ENCODE measurements at places on chromosomes 7 and 10.

DNA sequence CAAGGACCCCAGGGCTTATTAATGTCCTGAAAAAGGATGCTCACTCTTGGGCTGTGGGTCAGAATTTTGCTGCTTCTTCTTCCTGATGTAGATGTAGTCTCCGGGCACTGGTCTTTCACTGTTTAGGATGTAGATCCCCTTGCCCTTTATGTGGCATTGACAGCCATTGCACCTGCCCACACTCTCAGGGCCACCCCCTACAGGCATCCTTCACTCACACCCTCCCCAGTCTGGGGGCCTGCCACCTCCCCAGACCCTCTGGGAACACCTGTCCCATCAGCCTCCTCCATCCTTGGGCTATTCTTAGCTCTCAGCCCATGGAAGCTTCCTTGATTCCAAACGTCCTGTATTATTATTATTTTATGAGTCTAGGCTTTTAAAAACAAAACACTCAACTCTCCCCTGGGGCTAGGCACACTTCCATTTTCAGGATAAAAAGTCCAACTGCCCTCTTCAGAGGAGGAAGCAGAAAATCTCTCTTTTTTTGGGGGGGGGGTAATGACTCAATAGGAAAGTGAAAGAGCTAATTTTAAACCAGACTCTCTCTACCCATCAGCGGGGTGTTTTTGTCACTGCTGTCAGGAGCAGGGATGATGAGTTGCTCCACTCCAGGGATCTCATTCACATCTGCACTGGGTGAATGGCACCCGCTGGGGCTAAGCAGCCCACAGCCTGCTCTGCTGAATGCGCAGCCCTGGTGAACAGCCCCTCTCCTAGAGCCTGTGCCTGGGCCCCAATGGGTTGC is 11.5 kb upstream of the KLRG2 start:
- no peak for DNase-seq

DNA sequence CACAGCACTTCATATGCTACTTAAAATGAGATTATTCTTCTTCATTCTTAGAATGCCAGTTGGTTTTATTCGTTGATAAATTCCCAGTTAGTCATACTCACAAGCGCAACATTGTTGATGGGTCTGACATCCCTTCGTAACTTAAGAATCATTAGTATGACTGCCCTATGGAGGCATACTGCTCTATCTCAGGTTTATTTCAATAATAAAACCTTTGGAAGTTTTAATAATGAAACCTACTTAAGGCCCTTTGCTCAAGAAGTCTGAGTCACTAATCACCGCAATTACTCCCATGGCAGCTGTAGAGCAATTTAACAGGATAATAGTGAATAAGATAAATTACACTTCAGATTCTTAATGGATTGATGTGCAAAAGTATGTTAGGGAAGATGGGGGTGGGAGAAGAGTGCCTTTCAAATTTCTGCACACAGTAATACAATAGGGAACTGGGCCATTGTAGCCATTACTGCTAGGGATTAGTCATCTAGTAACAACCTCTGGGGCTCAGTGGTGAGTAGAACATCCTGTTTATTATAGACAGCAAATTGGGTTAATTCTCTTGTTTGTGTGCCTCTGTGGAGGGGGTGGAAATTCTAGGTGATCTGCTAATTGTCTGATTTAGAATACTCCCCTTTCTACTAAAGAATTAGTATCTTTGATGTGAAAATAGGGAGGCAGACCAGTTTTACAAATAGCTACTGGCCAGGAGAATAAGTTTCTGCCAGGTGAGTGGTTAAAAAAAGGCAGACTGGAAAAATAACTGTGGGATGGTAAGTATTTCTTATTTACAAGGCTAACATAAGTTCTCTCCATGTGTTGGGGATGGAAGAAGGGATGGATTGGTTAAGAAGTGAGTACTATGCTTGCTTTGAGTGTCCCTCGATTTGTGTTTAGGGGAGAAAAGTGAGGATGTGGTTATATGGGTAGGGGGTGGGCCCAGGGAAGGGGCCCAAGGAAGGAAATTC is 74.5 kb upstream of the VKORC1L1 start:
- no peak for DNase-seq

GRCh38 chr10:4006051-4006450 is 221.0 kb upstream of the KLF6 start:
- no peak for DNase-seq

GRCh38 chr7:79775911-79776310 is 322.4 kb upstream of the MAGI2 start:
- DNase-seq: no peak

- no peak for DNase-seq
Measured at GRCh38 chr10:13977861-13978532, 352.7 kb downstream of the FRMD4A start.

DNA sequence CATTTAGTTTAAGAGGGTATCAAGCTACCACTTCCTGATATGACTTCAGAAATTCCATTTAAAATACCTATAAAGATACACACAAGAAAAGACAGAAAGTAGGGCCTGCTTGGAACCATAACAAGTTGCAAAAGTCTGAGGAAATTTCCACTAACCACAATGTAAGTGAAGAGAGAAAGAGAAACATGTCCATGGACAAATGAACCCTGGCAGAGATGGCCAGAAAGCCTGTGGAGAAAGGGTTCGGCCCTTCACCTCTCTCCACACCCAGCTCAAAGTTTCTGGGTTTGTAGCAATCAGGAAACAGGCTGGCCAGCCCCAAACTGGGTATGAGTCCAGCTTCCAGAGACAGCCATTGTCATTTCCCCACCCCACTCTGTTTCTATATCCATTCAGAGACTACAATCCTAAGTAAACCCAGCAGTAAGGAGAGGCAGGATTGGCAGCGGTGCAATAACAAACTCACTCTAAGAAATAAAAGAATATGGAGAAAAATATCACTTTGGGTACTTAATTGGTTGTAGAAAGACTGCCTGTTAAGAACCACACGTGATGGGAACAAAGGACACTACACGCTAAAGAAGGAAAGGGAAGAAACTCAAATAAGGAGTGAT is 71.1 kb downstream of the STK17A start:
- DNase-seq: no peak

GRCh38 chr7:100435401-100436304 is 644 bp downstream of the PPP1R35 start:
- DNase-seq: peak; percentile 40

DNA sequence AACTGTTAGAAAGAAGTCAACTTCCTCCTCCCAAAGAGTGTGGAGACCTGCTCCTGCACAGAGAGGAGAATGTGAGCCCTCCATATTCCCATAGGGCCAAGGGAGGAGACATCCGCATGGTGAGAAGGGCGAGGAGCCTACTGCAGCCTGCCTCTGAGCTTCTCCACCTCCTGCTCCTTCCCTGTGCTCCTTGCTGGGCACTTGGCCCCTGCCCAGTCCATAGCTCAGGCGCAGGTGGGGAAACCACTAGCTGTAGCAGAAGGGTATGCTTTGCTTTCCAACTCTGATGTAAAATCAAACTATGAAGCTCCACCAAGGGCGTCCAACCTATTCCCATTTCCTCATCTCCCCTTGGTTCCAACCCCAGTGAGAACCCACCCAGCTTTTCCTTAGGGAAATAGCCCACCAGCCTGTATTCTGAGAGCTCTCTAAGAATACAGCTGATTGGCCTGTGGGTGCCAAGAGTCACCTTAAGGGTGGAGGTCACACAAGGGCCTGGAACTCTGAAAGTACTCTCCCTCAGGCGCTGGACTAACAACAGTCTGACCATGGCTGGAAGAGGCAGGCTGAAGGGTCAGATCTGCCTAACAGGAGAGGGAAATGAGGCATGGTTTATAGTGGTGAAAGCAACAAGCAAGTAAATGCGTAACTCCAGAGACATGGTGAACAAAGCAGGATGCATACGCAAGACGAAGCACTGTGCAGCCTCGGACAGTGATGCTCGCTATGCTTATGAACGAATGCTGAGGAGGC is 13.9 kb downstream of the ZNF488 start:
- no peak for DNase-seq

DNA sequence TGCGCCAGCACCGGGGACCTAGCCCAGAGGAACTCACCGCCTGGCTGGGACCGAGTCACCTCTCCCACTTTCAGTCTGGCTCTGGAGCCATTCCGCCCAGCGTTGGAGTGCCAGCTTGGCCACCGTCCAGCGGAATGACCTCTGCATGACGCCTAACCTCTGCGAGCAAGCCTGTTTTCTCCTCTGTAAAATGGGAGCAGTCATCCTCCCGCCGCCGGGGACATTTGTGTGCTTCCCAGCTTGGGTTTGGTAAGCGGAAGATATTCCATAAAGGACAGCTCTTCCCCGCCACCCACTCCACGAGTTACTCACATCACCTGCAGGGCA is 1.3 kb upstream of the ZCCHC24 start:
- DNase-seq: no peak

- DNase-seq: no peak
Measured at GRCh38 chr10:36504758-36505157, 620.6 kb upstream of the ANKRD30A start.

DNA sequence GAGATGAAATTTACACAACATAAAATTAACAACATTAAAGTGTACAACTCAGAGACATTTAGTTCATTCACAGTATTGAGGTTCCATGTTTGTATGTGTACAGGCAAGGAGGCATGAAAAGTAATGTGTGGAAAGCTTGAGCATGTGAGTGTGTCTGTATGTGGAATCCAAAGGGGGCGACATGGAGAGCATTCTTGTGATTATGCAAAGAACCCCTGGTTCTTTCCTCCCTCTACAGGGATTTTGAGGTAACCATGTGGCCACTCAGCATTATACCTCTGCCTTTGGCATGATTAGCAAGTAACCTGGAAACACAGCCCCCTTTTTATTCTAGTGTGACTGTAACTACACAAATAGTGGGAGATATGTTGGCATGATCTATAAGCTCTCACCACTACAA is 21.0 kb downstream of the OR2F1 start:
- no peak for DNase-seq

DNA sequence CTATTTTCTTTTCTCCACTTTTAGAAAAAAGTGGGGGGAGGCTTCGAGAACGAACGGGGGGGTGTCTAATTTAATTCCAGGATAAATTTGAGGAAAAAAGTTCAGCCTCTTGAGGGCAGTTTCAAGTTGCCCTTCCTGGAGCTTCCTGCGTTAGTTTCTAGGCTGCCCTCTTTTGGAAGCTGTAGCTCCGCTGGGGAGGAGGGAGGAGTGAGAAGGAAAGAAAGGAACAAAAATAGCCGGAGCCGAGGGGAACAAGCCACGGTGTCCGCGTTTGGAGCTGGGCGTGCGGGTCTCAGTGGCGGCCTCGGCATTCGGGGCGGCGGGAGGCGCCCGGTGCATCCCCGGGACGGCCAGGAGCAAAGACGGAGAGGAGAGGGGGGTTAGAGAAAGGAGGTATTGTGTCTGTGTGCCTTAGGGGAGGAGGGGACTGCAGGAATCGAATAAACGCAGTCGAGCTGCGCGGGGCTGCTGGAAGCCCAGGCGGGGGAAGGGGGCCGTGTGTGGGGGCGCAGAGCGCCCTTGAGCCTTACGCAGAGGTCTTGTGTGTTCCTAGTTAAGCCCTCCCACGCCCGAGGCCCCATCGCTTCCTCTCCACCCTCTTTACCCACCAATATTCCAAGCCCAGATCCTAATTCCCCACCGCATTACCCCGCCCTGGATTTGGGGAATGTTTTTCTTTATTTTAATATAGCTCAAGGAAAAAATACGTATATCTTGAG is 2.0 kb upstream of the TNRC18 start:
- DNase-seq: no peak

DNA sequence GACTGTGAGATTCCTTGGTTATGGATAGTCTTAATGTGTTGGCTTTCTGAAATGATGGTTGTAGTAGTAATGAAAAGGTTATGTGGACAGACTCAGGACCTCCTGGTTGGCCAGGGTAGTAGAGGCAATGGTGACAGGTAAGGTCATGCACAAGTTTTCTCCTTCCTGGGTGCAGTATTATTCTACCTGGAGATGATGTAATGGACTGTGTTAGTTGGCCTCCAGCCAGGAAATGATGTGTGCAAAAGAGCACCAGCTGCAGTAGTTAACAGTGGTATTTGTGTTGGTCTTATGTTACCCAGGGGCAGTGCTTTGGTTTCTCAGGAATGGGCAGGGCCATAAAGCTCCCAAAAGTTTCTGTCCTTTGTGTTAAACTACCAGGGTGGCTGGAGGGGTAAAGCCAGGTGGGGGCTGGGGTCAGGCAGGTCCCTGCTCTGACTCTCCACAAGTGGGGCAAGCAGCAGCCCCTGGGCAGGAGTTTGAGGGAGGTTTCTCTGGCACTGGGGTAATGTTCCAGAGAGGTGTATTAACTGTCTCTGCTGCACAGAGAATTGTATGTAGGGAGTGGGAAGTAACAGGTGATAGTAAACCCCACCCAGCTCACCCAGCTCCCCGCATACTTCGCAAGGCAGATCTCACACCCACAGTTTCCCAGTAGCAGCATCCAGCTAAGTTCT is 36.3 kb downstream of the GPR22 start:
- no peak for DNase-seq

- DNase-seq: no peak
Measured at GRCh38 chr10:91907033-91907594, 2.2 kb downstream of the FGFBP3 start.

GRCh38 chr7:38858259-38858884 is 50.6 kb downstream of the VPS41 start:
- no peak for DNase-seq

DNA sequence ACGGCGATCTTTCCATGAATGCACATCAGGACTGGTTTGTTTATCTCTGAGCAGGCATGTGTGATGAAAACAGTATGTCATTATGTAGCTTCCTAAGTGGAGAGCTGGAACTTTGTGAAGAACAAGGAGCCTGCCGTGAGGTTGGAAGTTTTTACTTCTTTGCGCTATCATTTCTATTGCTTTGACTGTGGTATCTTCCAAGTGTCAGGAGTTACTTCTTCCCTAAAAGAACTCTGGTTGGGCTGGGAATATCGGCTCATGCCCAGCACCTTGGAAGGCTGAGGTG is 167.4 kb upstream of the AHR start:
- no peak for DNase-seq

All from central memory CD4-positive, alpha-beta T cell (primary cell).